Stimulated activated CD4-positive, alpha-beta T cell treated with anti-CD3 and anti-CD28 coated beads, Interleukin-2, amount 100 ng/mL, for 24 hours (primary cell): ENCODE measurements at places on chromosomes 7 and 10.

GRCh38 chr7:74014931-74015330 is 13.0 kb upstream of the ELN start:
- DNase-seq: no peak

DNA sequence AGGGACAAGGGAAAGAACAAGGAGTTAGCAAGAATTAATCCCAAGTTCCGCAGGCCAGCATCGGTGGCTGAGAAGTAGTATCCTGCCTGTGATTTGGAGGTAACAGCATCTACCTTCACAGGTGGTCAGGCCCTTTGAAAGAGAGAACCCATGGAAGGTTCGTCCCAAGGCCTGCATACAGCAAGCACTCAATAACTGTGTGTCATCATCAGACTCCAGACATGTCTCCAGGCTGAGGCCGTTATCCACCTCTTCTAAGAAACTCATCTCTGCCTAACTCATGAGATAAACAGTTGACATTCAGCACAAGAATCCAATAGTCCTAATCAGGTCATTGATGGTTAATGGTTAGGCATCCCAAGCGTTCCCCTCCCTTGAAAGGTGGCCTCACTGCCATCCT is 45.0 kb downstream of the CTBP2 start:
- DNase-seq: no peak

DNA sequence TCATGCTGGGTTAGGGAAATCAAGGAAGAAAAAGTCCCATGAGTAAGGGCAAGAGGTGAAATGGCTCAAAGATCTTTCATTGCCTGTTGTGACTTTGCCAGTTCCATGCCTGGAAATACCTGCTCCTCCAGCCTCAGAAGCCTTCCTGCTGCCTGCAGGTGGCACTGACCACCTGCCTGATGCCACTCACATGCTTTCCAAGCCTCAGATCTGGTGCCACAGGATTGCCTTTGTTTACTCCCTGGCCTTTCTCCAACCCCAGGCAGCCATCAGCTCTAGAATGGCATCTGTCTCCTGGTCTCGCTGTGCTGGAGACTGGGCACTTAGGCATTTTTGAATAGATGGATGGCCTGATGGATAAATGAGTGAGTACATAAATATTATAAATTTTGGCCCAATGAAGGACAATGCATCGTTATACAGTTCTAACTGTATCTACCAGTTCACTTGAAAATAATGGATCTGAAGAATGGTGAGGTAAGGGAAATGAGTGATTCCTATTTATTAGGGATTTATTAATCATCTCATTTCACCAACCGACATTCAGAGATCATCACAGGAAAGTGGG is 657.2 kb downstream of the INHBA start:
- no peak for DNase-seq

DNA sequence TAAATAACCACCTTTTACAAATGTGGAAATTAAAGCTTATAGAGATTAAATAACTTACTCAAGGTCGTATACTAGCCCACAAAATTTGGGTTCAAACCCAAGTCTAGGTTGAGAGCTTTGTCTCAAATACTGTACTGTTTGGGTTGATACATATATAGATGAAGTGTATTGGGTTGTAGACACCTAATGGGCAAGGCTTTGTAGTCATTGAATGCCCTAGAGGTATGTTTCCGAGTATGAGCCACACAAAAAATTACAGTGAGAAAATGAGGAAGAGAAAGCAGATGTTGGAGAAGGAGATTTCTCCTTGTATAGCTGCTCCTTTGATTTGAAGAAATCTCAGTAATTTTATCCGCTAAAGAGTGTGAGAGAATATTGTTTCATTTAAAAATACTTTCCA is 60.6 kb downstream of the C1GALT1 start:
- DNase-seq: no peak
